ENCODE measurements at places on chromosomes 7 and 10. TPM values are rescaled to one million over a fixed set of nuclear protein-coding genes. Genes with fewer than 3 reads are reported as not detected.
A peak's percentile ranks its signal among the peaks of the same experiment; 100 is the strongest.

DNA sequence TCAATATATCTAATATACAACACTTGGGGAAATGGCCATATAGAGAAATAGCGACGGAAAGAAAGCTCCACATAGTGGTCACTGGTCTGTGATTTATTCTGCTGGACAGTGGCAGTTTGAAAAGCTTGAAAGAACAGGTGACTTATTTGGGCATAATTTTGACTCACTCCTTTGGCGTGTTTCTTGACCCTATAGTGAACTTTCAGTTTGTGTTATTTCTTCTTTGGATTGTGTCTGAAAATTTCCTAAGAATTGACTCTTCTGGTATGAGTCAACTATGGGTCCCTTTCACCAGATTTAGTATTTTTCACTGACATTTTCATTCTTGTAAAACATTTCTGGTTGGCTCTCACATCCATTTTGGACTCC lies 25.8 kb upstream of the IMMP2L start:
- DNase-seq: peak; percentile 3

DNA sequence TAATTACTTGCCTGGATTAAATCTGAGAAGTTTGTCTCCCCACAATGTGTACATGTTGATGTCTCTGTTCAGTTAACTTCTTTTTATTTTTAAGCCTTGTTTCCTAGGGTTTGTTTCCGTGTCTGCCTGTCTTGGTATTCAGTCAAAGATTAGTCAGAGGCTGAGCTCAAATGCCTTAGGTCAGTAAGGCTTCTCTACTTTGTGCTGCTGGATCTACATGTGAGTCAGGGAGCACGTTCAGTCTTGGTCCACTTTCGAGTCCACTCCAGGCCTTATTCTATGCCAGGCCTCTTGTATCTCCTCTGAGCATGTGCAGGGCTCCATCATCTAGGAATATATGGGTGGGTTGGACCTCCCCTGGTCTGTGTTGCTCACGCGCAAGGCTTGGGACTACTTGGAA lies 93.3 kb upstream of the FZD8 start:
- DNase-seq: peak; percentile 69

DNA sequence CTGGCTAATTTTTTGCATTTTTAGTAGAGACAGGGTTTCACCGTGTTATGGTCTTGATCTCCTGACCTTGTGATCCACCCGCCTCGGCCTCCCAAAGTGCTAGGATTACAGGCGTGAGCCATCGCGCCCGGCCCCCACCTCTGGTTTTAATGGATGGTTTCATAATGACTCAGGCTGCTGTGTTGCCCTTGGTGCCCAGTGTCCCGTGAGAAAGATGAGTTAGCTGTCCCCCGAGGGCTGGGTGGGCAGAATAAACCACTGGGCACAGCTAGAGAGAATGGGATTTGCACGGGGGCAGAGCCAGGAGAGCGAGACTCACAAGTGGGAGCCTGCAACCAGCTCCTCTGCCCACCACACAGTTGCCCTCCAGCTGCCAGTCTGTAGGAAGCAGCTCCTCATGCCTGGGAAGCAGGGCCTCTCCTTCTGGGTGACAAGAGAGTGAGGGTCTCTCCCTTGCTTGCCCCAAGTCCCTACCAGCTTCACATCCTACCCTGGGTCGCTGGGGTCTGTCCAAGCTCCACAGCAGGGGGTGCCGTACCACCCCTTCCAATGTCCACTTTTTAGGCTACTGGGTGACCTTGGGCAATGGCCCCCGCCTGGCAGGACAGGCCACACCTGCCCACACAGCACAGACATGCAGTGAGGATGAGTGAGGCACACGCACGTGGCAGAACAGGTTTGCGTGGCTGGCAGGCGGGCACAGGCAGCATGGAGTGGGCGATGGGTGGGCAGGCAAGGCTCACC lies 16.1 kb upstream of the NDST2 start:
- peak; percentile 19 for DNase-seq

GRCh38 chr10:48324580-48324979 lies 18.1 kb downstream of the MAPK8 start:
- no peak for DNase-seq

DNA sequence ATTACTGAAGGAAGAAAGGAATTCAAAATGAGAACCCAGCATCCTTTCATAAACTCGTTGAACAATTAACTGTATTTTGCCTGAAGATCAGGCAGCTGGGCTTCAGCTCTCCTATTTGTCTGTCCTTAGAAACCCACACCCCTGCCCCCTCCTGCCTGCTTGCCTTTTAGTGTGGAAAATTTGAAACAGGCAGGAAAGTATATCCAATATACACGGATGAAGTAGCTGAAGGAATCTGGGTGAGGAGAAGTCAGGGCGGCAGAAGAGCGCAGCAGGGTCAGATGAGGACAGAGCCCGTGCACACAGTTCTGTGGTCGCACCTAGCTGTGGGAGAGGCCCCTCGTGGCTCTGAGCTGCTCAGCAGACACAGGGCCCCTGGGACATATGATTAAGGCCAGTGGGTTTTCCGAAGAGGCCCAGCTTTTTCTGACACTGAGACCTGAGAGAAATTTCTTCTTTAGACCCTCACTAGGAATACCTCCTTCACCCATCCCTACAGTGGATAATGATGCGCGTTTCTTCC lies 87.9 kb downstream of the ACTR3B start:
- DNase-seq: no peak

GRCh38 chr7:33562996-33563395 lies 342.3 kb upstream of the BMPER start:
- DNase-seq: peak; percentile 73

GRCh38 chr7:44347546-44348114 lies 22.2 kb upstream of the CAMK2B start:
- DNase-seq: no peak

DNA sequence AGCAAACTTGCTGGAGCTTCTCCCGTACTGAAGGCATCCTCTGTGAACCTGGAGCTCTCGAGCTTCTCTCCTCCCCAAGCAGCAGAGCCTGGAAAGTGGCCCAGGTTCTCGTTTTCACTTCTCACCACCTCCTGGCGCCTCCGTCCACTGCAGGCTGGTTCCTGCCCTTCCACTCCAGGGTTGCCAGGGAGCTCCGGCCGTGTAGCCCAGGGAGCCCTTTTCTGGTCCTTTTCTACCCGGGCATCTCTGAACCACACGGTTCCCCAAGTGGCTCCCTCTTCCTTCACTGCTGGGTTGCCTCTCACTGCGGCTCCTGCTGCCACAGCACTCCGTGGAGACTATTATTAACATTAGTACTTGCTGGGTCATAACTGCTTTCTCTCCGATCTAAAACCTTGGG lies 208.6 kb upstream of the PPP2R2D start:
- DNase-seq: no peak

DNA sequence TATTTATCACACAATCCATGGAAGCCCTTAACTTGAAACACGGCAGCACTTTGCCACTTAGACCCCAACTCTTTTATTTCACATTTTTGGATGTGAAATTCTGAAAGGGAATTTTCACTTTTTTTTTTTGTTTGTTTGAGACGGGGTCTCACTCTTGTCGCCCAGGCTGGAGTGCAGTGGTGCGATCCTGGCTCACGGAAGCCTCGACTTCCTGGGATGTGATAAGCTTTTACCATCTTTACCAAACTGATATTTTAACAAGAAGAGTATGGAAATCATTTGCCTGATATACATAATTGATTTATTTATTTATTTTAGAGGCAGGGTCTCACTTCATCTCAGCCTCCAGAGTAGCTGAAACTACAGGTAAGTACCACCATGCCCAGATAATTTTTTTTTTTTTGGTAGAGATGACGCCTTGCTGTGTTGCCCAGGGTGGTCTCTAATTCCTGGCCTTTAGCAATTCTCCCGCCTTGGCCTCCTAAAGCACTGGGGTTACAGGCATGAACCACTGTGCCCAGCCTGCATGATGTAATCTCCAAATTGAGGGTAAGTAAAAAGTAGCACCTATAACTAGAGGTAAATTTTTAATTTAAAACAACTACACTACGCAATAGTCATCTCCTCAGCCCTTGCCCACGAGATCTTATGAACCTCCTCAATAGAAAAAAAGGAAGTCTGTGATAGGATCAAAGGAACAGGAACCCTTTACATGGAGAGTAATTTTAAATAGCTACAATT lies 180.7 kb upstream of the KLF14 start:
- no peak for DNase-seq

GRCh38 chr10:27743877-27744801 lies 1.5 kb downstream of the MKX start:
- peak; percentile 13 for DNase-seq

GRCh38 chr10:11219431-11219830 lies 201.8 kb downstream of the CELF2 start:
- no peak for DNase-seq

- DNase-seq: no peak
These were observed 311.3 kb upstream of the AOAH start for GRCh38 chr7:37035631-37036030.

GRCh38 chr10:98361131-98362025 lies 53.6 kb downstream of the PYROXD2 start:
- peak; percentile 100 for DNase-seq

DNA sequence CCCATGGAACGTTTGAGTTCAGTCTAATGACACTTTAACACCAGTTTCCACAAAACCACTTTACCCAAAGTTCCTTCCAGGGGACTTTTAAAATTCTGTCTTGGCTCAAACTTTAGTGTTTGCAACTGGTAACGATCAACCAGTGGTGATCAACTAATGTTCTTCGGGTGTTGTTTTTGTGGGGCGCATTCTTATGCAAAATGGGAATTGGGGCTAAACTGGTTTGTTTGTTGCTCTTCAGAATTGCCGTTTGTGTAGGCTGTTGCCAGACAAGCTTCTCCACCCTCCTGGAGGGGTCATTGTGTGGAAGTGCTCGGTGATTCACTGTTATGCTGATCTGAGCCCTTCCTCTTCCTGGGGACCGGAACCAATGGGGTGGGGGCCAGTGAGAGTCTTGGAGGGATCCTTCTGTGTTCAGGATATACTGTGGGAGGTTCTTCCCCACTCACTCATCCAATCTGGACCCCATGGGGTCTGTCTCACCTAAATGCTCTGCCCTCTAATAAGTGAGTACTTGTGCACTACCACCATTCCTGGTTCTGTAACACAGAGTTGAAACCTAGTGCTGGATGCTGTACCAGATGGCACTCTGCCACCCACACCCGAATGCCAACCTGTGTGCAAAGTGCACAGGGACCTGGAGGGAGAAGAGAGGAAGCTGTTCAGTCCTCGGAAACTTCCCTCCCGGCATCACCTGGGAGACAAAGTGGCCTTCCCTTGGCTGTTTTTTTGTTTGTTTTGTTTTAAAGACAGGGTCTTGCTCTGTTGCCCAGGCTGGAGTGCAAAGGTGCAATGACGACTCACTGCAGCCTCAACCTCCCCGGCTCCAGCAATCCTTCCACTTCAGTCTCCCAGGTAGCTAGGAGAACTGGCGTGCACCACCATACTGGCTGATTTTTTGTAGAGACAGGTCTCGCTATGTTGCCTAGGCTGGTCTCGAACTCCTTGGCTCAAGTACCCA lies 2.1 kb downstream of the NFE2L3 start:
- DNase-seq: no peak

DNA sequence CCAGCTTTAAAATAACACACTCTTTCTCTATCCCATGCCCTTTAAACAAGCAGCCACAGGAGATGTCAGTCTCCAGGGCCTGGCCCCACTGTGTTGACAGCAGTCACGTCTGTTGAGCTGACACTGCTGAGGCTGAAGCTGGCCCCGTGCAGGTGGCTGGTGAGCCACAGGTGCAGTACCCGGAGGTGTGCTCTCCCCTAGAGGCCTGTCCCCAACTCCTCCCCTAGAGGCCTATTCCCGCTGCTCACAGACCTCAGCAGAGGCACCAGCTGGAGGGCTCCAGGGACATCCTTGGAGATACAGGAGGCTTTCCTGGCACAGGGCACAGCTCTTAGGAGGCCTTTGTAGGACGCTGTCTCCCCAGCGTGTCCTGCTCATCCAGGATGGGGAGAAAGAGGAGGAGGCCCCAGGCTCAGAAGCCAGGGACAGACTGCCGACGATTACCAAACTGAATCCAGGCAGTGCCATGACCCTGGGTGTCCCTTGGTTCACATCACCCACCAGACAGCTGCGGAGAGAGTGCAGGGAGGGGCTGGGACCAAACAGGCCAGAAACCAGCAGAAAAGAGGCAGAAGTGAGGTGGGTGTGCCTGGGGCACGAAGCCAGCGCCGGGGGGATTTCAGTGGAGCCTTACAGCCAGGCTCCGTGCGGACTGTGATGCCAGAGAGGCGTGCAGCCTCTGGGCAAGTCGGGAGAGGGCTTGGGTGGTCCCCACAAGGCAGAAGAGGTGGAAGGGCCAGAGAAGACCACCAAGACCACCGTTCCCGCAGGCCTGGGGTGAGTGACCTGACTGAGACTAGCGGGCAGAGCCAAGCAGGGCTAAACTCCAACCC lies 18.5 kb upstream of the TTYH3 start:
- no peak for DNase-seq

The SYNPO2L gene
- total RNA-seq: 0.43 TPM

The MSS51 gene
- 1.3 TPM for total RNA-seq

Measured in fibroblast of villous mesenchyme (primary cell).